Activated CD4-positive, alpha-beta T cell treated with anti-CD3 and anti-CD28 coated beads for 4 hours (primary cell): ENCODE measurements at places on chromosomes 3 and 15.

- DNase-seq: no peak
Observed at GRCh38 chr3:115194476-115194875, 47.4 kb upstream of the ZBTB20 start.

DNA sequence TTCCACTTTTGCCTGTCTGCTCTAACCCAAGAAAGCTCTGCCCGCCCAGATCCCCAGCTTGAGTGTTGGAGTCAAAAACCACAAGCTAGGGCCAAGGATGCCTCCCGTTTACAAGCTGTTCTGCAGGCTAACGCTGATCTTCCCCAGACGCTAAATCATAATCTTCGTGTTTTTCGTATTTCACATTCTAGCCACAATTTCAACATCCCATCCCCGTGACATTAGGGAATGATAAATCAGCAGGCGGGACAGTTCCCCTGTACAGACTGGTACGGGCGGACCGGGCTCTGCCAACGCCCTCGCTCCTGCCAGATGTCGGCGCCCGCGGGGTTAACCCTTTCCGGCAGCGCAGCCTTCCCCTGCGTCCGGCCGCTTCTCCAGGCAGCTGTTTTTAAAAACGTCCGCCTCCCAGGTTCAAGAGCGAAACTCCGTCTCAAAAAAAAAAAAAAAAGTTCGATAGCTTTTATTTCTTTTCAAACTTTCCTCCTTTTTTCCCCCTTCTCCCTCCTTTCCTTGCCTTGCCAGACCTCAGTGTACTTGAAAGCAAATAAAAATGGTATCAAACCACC lies 81.0 kb upstream of the BNC1 start:
- no peak for DNase-seq

- no peak for DNase-seq
Observed at GRCh38 chr3:172659246-172660002, 51.4 kb downstream of the NCEH1 start.

GRCh38 chr3:73781541-73781940 lies 156.8 kb upstream of the PDZRN3 start:
- no peak for DNase-seq

GRCh38 chr3:37628711-37629301 lies 232.9 kb upstream of the CTDSPL start:
- no peak for DNase-seq

GRCh38 chr15:85607842-85608241 lies 186.9 kb downstream of the KLHL25 start:
- no peak for DNase-seq

DNA sequence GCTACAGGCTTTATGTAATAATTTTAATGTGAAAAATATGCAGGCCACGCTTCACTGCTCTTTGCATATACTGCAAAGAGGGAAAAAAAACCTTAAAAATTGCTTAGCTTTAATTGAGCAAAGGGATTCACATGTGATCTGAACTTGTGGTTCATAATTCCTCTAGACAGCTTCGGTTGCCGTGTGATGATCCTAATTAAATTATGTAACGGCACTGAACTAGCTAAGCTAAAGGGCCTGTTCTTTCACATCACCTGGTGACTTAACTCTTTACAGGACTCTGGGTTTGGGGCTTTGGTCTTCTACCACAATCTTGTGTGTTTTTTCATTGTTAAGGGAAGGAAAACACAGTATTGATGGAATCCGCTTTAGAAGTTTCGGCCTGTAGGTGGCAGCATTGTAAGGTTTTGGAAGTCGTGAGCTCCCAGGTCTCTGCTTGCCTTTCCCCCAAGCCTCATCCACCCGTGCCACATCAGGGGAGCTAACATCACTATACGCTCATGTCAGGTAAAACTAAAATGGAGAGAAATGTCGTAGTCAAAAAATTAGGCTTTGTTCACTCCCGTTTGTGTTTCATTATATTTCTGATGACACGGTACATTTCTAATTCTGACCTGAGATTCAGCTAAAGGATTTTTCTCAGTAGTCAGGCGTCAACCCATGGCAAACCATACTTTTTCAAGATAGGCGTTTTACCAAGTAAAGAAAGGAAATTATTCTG lies 205.6 kb upstream of the DPH6 start:
- peak; percentile 9 for DNase-seq

DNA sequence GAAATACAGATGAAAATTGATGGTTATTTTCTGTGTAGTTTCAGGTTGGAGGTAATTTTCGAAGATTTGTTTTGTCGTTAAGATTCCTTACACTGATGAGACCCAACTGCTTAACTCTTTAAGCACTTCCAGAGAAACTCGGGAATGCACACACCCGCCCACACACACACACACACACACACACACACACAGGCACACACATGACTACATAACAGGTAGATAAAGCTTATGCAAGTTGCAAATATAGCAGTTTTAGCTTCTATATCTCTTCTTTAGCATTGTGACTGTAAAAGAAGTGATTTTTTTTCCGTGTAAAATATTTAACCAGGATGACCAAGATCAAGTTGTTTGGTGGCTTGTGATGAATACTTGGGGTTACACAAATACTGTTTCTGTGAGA lies 294.9 kb upstream of the NR2F2 start:
- DNase-seq: no peak

DNA sequence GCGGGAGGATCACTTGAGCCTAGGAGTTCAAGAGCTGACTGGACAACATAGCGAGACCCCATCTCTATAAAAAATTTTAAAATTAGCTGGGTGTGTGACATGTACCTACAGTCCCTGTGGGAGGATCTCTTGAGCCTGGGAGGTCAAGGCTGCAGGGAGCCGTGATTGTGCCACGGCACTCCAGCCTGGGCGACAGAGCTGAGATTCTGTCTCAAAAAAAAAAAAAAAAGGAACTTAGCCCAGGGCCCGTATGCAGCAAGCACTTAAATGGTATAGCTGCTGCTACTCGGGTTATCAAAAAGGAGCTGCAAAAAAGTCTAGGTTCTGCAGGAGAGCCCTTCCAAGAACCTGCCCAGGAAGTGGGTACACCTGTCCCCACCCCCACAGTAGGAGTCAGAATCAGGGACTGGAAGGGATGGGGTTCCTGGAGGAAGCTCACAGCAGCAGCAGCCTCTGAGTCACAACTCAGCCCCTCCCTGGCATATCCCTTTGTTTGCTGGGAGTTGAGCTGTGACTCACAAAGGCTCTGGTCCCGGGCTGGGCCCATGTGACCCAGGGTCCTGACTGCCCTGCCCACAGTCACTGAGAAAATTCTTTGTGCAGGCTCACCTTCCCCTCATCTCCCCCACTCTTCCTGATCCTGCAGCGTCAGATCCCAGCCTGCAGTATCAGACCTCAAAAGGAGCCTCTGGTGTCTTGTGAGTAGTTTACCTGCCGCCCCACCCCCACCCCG lies at the start of gene SPATA12:
Gene SPATA12, plus strand, starts transcription at position 576 of the 733 bp plus-strand sequence. CDS start 13,031 bp downstream, outside the sequence.
- no peak for DNase-seq

GRCh38 chr15:77714555-77714954 lies 81.8 kb upstream of the LINGO1 start:
- DNase-seq: no peak

DNA sequence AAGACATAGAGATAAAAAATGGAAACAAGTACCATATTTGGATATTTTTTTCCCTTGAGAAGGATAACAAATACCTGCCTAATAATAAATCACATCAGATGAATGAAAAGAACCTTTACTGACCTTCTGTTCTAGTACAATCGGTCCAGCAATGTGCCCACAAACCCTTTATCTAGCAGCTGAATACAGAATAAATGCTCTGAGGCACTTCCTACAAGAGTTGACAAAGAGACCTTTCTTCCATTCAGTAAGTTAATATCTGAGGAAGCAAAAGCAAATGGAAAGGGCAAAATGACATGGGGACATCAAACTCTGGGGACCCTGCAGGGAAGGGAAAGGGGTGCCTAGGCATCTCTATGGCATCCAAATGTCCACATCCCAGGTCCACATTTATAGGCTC lies 115.8 kb downstream of the NEK10 start:
- no peak for DNase-seq

DNA sequence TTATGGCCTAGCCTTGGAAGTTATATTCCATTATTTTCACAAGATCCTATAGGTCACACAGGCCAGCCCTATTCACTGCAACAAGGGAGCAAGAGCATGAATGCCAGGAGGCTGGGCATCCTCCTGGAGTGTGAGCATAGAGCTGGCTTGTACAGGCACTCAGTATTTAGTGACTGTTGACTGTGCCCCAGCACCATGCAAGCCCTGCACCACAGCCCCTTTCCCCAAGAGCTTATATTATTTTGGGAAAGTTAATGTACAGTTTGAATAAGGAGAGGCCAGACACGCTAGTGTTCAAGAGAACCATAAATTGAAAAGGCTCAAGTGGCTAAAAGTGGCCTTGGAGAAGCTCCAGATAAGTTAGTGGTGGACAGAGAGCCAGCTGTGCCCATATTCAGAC lies 32.3 kb upstream of the TSEN2 start:
- no peak for DNase-seq

DNA sequence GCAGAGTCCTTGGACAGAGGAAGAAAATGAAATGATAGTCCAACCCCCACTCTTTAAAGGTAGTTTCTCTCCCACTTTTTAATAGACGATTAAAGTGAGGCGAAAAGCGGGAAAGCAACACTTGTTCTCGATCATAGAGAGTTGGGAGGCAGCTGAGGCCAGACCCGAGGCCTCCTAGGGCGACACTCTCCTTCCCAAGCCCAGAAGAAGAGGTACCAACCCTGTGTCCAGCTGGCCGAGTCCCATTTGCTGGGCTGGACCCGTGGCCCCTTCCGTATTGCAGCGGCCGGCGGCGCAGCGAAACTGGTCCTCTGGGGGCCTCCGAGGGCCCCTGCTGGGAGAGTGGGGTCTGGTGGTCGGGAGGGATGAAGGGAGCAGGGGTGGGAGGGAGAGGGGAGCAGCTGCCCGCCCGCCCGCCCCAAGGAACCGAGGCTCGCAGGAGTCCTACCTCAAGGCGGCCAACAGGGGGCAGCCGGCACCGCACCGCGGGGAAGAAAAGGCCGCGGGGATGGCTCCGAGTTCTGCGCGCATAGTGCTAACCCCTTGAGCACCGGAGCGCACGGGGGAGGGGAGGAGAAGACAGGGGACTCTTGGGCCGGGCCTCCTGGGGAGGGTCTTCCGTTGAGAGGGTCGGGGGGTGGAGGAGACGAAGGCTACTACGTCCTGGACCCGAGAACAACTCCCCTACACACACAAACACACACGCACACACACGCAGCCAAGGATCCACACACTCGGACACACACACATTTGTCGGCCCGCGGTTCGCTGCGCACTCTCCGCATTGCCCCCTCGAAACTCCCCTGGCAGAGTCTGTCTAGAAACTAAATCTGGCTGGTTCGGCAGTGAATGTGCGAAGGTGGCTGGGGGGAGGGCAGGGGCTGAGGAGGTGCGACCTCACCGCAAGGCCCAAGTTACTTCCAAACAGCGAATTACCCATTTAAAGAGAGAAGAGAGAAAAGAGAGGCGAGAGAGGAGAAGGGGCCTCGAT lies 2.0 kb downstream of the WNT5A start:
- no peak for DNase-seq

- DNase-seq: no peak
Observed at GRCh38 chr15:76439542-76439941, 103.0 kb downstream of the ISL2 start.

DNA sequence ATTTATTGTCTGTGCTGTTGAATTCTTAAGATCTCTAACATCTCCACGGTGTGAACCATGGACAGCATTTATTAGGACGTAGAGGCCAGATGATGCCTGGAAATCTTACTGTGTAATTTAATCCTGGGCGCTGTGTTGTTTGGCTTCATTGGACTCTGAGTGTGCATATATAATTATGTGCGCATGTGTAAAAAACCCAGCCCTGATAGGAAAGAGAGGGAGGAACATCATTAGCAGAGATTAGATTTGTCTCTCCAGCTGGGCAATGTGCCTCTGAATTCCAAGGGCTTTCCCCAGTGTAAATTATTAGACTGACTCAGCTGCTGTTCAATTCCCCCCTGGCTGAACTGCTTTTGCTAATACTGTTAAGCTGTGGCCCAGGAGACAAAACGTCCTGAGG lies 39.6 kb downstream of the MAP3K13 start:
- DNase-seq: no peak

DNA sequence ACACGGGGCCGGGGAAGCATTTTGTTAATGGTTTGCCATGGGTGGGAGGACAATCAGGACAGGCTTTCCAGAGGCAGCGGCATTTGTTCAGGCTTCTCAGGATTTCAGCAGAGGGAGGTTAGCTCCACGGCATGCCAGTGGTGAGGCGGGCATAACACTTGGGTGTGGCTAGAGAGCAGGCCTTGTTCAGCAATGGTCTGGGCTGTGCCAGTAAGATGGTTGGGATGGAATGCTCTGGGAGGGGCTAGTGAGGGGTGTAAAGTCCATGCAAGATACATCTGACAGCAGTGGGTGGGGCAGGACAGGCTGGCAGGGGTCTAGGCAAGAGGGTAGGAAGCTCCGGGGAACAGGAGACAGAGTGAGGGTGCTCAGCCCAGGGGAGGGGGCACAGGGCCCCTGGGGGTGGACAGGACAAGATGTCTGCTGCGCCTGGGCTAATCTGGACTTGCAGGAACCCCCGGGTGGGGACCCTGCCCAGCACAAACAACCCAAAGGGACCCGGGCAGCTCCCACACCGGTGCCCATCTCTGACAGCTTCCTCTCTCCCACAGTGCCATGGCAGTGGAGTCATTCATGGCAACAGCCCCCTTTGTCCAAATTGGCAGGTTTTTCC lies 8.4 kb downstream of the TMEM43 start:
- DNase-seq: no peak

DNA sequence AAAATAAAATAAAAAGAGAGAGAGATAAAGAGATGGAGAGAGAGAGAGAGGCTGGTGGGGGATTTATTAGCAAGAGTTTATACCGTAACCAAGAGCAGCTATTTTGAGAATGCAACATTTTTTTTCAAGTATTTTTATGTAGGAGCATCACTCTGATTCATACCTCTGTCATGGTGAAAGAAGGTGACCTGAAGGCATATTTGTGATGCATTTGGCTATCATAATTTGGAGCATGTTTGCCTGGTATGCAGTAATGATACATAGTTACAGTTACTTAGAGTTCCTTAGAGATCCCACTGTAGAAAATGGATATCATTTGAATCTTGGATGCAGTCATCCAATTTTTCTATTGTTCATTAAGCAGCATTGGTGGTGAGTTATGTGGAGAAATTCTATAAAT lies 1472.4 kb downstream of the SI start:
- DNase-seq: no peak

DNA sequence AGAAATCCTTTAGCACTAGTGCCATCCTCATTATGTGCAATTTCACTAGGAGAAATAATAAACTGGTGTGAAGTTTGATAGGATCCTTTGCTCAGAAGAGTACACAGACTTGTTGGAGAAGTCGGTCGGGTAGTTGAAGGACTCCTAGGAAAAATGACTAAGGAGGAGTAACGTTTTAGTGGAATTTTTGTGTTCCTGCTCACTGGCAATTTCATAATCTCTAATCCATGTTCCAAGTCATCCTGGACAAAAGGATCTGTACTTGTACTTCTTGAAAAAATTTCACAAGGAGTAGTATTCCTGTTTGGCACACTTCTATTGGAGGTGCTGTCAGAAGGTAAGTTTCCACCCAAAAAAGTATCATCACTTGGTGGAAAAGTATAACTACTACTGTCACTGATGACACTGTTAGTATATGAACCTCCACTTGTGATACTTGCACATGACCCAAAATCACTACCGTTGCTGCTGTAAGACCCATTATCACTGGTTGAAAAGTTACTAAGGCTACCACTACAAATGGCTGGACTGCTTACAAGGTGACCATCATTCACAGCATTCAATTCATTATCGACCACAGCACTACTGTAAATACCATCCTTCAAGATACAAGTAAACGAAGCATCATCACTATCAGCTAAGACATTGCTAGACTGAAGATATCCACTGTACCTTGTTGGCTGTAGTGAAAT lies 77.4 kb downstream of the NEDD4 start:
- no peak for DNase-seq
